GM03348 (cell line): ENCODE measurements at places on chromosomes 5 and 9.

DNA sequence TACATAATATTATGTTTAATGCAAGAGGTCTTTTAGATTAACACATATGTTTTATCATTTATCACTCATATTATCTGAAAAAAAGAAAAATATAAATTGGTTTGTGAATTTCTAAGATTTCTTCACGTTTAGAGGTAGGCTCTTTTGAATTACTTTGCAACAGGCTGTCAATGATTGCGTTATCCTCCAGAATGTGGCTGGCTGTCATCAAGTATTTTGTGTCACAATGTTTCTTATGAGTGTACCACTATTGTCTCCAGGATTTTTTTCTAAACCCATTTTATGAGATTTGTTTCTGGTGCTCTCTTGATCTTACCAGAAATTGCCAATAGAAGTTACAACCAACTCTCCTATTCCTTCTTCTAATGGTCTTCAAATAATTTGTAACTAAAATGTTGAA lies 307.9 kb downstream of the DMAC1 start:
- DNase-seq: no peak

- peak; percentile 15 for DNase-seq
Measured at GRCh38 chr9:95874303-95874988, 1.0 kb upstream of the ERCC6L2 start.

DNA sequence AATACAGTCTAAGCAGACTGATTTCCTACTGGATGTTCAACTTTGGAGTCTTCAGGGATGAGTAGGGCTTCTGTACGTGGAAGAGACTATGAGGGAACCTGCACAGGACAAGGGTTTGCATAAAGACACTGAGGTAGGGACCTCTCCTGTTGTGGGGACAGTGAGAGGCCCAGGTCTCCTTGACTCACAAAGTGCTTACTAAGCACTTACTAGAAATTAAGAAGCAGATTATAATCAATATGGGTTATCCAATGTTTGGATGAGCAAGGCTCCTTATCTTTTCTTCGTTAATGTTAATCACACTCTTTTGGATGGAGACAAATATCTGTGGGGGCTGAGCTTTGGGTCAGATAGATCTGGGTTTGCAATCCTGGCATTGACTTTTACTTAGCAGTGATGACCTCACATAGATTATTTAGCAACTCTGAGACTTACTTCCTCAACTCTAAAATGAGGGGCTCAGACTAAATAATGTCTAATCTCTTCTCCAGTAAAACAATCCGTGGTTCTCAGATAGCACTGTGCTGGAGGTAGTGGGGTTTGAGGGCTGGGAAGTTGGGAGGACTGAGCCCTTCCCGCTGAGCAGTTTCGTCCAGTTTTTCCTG lies 45.9 kb downstream of the PDCD1LG2 start:
- DNase-seq: no peak

GRCh38 chr5:147417135-147417813 lies 92.6 kb downstream of the DPYSL3 start:
- DNase-seq: peak; percentile 51

DNA sequence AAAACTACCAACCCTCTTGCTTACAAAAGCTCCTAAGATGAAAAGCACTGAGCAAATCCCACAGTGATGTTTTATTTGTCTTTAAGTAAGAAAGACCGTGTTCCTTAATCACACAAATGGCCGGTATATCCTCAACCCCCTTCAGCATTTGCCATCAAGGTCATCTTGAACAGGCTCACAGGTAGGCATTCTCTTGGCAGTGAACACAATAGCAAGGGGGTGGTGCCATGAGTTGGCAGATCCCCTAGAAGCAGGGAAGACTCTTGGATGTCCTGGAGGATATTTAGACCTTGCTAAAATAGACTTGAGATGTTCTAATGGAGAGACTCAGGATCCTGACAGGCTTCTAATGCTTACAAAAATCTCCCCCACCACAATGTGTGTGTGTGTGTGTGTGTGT lies 323.0 kb downstream of the SPOCK1 start:
- DNase-seq: no peak
